ENCODE measurements at places on chromosomes 2 and 18.

DNA sequence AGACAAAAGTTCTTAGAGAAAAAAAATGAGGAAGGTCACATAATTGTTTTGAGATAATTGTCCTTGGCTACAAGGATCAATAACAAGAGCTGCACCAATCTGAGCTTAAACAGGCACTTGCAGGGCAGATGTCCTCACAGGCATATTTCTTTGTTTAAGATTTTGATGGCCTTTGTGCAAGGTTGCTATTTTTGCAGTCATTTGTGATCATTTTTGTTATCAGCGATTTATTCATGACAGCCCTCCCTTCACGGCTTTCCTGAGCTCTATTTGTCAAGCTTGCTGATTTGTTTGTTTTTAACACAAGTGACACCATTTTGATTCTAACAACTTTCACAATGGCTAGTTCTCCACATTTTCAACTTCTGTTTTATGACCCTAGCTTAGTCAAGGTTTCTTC, 418.6 kb upstream of the REG3G start:
- DNase-seq = no peak

- no peak for DNase-seq
Measured at GRCh38 chr2:68660658-68661057, 17.3 kb downstream of the PROKR1 start.

- no peak for DNase-seq
Measured at GRCh38 chr2:197869041-197869440, 64.6 kb downstream of the PLCL1 start.

GRCh38 chr2:64359892-64360657, 93.9 kb upstream of the LGALSL start:
- peak; percentile 87 for DNase-seq

DNA sequence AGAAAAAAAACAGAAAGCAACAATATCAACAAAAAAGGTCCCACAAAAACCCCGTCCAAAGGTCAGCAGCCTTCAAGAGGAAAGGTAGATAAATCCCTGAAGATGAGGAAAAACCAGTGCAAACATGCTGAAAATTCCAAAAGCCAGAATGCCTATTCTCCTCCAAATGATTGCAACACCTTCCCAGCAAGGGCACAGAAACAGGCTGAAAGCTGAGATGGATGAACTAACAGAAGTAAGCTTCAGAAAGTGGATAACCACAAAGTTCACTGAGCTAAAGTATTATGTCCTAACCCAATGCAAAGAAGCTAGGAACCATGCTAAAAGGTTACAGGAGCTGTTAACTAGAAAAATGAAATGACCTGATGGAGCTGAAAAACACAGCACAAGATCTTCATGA, 226.4 kb upstream of the DSEL start:
- no peak for DNase-seq

DNA sequence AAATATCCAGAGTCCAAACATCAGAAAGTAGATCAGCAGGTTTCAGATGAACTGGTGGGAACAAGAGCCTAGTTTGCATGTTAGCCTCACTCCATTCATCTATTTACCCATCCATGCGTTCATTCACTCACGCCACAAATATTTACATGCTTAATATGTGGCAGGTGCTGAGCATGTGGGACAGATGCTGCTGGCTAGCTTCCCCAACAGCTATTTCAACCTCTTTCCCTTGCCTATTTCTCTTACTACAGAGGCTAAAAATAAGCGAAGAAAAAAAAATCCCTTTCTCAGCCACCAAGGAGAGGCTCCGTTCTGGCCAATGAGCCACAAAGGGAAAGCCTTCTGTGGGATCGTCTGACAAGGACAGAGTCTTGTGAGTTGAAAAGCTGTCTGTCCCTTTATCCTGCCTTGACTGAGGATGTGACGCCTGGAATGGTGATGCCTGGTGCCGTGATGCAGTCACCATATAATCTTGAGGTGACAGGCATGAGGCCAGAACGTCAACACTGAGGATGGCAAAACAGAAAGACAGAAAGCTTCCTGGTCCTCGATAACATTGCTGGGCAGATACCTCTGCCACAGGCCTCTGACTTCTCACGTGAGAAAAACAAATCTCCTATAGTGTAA, 78.2 kb downstream of the KCTD1 start:
- no peak for DNase-seq

DNA sequence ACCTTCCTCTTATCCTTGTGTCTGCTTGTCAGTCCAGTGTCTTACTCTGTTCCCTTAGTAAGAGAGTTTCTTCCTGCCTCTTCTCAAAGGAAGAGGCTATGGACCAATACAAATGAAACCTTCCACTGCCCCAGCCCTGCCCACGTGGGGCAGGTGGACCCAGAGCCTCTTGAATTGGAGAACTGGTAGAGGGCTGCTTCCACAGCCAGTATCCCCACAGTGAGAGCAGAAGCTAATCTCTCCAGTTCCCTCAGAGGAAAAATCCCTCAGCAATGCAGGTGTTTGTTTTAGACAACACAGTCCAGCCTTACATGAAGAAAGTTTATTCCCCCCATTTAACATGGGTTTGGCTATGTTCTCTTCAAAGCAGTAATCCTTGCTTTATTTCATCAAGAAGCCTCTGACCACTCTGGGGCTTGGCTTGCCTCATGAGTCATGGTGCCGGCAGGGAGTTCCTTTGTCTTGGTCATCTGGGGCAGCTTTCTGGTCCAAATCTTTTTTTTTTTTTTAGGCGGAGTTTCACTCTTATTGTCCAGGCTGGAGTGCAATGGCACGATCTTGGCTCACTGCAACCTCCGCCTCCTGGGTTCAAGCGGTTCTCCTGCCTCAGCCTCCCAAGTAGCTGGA, 6.5 kb upstream of the CYBRD1 start:
- DNase-seq = no peak

- DNase-seq = no peak
Measured at GRCh38 chr2:112566104-112566503, 18.3 kb upstream of the CHCHD5 start.

- no peak for DNase-seq
Measured at GRCh38 chr2:142061733-142062132, 69.1 kb downstream of the LRP1B start.

- DNase-seq = no peak
Measured at GRCh38 chr2:218546012-218546411, 22.1 kb downstream of the USP37 start.

DNA sequence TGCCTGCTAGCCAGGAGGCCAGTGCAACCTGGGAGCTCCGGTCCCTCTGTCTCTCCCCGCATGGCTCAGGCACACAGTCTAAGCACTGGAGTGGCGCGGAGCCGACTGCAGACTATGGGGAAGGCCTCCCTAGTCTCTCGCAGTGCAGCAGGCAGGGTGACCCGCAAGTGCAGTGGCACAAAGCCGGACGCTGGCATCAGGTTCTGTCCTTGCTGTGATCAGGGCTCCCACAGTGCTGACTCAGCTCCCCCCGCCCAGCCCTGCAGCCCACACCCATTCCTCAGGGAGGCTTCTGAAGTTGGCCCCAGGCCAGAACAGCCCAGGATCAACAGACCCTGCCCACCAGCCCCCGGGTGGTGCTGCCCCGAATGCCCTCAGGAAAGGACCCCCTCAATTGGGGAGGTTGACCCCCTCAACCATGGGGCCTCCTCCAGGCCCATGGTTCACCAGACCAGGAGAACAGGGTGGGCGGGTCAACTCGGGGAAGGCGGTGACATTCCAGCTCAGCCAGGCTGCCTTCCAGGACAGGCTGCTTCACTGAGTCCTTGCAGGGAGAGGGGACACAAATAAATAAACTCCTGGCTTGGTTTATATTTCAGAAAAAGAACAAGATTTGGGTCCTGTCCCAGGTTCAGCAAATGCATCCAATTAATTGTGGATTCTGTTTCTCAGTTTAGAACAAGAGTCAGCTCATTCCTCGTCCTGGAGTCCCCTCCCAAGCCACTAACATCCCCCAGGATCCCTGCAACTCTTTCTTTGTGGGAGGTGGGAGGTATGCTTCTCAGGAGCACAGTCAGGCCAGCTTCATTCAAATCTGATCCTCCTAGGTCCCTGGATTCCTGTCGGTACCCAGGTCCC, 12.2 kb downstream of the BIN1 start:
- peak; percentile 48 for DNase-seq

- DNase-seq = no peak
Measured at GRCh38 chr18:3293196-3293951, 31.4 kb downstream of the MYL12B start.

DNA sequence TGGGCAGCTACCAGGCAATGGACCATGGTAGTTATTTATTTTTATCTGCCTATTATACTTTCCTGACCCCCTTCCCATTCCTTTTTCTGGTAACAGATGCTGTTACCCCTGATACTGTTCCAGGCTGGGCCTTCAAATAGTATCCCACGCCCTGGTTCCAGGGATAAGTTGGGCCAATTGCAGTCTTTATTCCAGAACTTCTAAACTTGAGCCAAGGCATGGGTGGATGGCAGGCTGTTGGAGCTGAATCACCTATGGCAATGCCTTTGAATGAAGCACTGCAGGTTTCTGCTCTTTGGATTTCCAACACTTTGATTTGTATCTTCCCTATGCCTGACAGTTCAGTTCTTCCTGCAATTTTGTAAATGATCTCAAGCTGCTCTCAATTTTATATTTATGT, 99.2 kb upstream of the LHCGR start:
- no peak for DNase-seq

DNA sequence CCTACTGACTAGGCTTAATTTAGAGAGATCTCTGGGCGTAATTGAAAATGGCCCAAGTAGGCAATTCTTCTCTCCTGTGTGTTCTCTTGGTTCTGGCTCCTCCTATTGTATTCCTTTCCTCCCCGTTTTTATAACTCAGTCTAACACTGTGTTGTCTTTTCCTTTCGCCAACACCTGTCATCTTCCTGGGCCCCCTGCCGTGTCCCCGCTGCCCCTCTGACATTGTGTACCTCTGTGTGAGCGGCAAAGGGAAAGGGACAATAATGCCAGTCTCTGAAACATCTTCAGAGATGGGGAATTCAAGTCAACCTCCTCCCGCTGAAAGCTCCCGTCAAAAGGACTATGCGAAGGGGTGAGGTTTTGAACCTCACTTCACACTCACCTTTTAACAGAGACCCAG, 210.9 kb downstream of the GBX2 start:
- no peak for DNase-seq

- DNase-seq = no peak
Measured at GRCh38 chr18:3409811-3410210, 40.2 kb upstream of the TGIF1 start.

GRCh38 chr18:9647496-9648323, 33.4 kb upstream of the PPP4R1 start:
- no peak for DNase-seq

GRCh38 chr2:61937886-61938285, 32.4 kb downstream of the COMMD1 start:
- no peak for DNase-seq

DNA sequence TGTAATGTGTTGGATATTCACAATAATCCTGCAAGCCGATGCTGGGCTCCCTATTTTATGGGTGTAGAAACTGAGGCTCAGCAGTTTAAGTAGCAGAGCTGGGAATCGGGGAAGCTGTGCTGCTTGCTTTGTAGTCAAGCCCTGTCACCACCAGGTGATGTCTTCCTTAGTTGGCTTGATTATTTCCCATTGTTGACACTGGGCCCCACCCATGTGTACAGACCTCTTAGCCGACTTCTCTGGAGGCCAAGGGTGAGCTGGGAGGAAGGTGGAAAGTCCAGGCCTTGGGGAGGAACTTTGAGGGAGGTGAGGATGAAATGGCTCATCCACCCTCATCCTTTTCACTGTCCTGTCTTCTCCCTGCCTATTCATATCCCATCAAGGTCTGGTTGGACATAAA, 60.0 kb downstream of the CAPN13 start:
- peak; percentile 92 for DNase-seq

DNA sequence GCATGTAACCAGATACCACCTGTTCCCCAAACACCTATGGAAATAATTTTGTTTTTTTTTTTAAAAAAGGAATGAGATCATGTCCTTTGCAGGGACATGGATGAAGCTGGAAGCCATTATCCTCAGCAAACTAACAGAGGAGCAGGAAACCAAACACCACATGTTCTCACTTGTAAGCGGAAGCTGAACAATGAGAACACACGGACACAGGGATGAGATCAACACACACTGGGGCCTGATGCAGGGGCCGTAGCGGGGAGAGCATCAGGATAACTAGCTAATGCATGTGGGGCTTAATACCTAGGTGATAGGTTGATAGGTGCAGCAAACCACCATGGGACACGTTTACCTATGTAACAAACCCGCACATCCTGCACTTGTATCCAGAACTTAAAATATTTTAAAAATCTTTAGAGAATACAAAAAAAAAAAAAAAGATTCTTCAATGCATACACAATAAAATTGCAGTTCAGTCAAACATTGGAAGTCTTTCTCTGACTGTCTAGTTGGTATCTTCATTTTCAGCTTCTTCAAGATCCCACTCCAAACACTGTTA, 11.6 kb upstream of the CASP10 start:
- DNase-seq = no peak

- DNase-seq = peak; percentile 40
Measured at GRCh38 chr2:113080134-113080533, 12.4 kb downstream of the IL1F10 start.

GRCh38 chr2:65724336-65724735, 291.9 kb upstream of the SPRED2 start:
- DNase-seq = no peak

DNA sequence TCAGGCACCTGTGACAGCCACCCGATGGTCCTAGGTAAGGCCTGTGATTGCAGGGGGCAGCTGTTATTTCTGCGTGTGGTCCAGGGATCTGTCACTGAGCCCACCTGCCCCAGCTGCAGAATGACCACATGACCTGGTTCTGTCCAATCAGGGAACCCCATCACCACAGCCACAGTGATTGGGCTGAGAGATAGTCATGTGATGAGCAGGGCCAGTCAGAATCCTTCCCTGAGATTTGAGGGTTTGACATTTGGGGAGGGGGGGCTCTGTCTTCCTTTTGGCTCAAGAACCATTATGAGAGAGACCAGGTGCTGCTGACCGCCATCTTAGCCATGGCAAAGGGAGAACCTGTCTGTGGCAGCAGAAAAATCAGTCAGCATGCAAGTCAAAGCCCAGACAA, 147.2 kb downstream of the SMAD7 start:
- no peak for DNase-seq

- DNase-seq = no peak
Measured at GRCh38 chr18:76521417-76522121, 26.5 kb upstream of the ZNF516 start.

DNA sequence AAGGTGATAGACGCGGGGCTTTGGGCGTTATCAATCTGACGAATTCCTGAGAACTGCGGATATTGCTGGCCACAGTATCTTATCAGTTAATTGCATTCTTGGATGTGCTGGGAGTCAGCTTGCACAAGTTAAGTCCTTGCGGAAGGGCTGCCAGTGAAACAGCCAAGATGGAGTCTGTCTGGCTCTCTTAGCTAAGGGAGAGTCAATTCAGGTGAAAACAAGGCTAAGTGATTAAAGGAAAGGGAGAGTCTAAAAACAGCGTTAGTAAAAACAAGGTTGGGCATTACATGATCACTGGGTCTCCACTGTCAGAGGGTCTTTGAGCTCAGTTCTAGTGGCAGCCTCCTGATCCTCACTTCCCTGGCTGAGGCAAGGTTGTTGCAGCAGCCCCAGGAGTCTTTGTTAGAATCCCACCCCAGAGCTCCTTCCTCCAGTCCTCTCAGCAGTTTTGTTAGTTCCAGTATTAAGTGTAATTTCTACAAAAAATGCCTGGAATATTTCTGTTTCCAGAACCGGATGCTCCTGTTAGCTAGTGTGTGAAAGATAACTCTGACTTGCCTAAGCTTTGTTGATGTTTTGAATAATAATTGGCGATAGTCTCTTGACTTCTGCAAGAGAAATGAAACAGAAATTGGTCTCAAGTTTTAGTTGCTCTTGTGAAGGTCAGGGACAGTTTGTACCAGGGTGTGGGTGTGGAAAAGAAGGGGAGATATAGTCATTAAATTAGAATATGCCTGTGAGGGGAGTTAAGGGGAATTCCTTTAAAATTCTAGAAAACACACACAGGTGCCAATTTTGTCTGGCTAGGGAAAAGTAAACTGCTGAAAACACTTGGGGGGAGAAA, 10.6 kb downstream of the CFLAR start:
- peak; percentile 56 for DNase-seq
